ENCODE measurements at places on chromosomes 5 and 9. TPM values are rescaled to one million over a fixed set of nuclear protein-coding genes. Genes with fewer than 3 reads are reported as not detected.

The CPLANE1 gene
- 19.6 TPM for total RNA-seq

The TMC1 gene
- not detected for total RNA-seq

The SH2D3C gene
- 0.17 TPM for total RNA-seq

The GPRIN1 gene
- 17.3 TPM for total RNA-seq

The COL5A1 gene
- total RNA-seq = 92.6 TPM

The ITK gene
- total RNA-seq = not detected
